Esophagus mucosa (tissue), 1 donor: ENCODE measurements at places on chromosomes 4 and X. TPM values are rescaled to one million over a fixed set of nuclear protein-coding genes. Genes with fewer than 3 reads are reported as not detected.

The FABP2 gene
- not detected for total RNA-seq

The LEF1 gene
- 10.0 TPM for total RNA-seq

The CT45A1 gene
- total RNA-seq: not detected

The PCDH18 gene
- total RNA-seq: 2.8 TPM

The S100G gene
- total RNA-seq: not detected

The GAGE12F gene
- total RNA-seq: not detected
